ENCODE measurements at places on chromosomes 5 and 9. TPM values are rescaled to one million over a fixed set of nuclear protein-coding genes. Genes with fewer than 3 reads are reported as not detected.

The SURF1 gene
- 26.9 TPM for polyA plus RNA-seq

The CARTPT gene
- not detected for polyA plus RNA-seq

The DDX4 gene
- 0.90 TPM for polyA plus RNA-seq

The MSX2 gene
- polyA plus RNA-seq = 0.58 TPM

The FGFR4 gene
- 145 TPM for polyA plus RNA-seq

The SLC36A1 gene
- polyA plus RNA-seq = 14.6 TPM

The EPB41L4B gene
- polyA plus RNA-seq = 12.0 TPM

The SV2C gene
- polyA plus RNA-seq = 0.05 TPM

The PPP2R2B gene
- 1.9 TPM for polyA plus RNA-seq

The LMBRD2 gene
- polyA plus RNA-seq = 11.6 TPM

The MYO10 gene
- polyA plus RNA-seq = 29.1 TPM

The SREK1 gene
- 86.3 TPM for polyA plus RNA-seq

The HTR4 gene
- polyA plus RNA-seq = not detected

The TSSK1B gene
- not detected for polyA plus RNA-seq

The MOB3B gene
- 2.7 TPM for polyA plus RNA-seq

The STC2 gene
- polyA plus RNA-seq = 3.6 TPM

The DEPDC1B gene
- 4.3 TPM for polyA plus RNA-seq

The MED7 gene
- polyA plus RNA-seq = 12.9 TPM

The TIGD6 gene
- 2.6 TPM for polyA plus RNA-seq

The TNFSF15 gene
- 0.11 TPM for polyA plus RNA-seq
